ENCODE measurements at places on chromosomes 12 and 14.

DNA sequence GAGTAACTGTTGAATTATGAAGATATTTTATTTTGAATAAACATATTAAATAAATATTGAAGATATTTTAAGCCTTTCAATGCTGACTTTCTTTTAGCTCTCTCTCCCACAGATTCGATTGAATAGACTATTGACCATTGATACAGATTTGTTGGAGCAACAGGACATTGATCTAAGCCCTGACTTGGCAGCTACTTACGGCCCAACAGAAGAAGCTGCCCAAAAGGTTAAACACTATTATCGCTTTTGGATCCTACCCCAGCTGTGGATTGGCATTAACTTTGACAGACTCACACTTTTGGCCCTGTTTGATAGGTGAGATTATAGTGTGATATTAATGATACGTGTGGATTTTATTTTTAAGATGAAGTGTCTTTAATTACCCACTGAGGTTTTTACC is 105.6 kb downstream of the PCNX1 start:
- no peak for DNase-seq

- DNase-seq, result no peak
Measured at GRCh38 chr14:68665792-68666204, 127.1 kb downstream of the ZFP36L1 start.

DNA sequence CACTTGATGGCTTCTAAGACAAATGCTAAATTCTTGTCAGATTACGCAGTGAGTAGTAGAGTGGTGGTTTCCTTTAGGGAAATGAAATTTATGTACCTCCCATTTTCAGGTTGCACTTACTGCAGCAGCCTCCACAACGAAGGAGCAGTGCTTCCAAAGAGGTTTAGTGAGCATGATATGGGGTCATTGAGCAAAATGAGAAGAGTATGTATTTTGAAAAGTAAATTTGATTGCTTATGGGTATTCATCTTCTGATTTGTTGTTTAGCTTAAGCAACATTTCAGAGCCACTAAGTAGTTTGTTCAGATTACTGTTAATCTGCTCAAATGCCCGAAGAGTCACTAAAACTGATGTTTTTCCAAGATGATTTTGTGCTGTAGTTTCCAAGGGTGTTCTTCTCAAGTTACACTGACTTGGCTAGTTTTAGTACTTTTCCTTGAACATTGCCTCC is 493.6 kb downstream of the PCNX1 start:
- no peak for DNase-seq

- DNase-seq, result peak; percentile 59
Measured at GRCh38 chr12:64633940-64634337, 23.6 kb downstream of the RASSF3 start.

- no peak for DNase-seq
Measured at GRCh38 chr12:23895792-23896218, 53.7 kb downstream of the SOX5 start.

DNA sequence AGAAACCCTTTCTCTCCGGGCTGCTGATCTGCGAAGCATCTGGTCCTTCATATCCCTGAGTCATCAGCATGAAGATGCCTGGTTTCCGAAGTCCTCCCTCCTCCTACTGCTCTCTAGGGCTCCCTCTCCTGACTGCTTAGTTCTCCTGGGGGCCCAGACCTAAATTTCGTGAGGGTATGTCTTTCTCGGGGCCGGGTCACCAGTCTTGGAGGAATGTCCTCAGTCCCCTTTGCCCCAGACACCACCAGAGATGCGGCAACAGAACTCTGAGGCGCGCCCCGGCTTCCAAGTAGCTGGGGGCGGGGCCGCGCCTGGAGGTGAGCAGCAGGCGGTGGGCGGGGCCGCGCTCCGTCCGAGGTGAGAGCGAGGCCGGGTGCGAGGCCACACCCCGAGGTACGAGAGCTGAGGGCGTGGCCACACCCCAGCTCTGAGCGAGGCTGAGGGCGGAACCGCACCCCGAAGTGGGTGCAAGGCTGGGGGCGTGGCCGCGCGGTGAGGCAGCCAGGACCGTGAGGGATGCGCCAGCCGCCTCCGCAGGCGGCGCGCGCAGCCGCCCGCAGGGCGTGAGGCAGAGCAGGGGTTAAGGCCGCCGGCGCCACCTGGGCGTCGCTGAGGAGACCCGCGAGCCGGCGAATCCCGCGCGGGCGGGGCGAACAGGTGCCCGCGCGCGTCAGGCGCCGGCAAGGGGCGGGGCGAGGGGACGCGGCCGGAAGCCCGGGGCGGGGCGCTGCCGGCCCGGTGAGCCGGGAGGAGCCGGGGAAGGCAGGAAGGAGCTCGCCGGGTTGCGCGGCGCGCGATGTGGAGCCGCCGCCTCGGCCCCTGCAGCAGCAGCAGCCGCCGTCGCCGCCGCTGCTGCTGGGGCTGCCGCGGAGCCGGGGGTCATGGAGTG is at the start of gene BICDL1:
Gene BICDL1, plus strand, starts transcription at position 765 of the 889 bp plus-strand sequence. CDS start 633 bp downstream, outside the sequence.
- peak; percentile 27 for DNase-seq

GRCh38 chr14:26330982-26331381 is 266.9 kb downstream of the NOVA1 start:
- DNase-seq, result no peak

- no peak for DNase-seq
Measured at GRCh38 chr14:49882826-49883694, 9.8 kb upstream of the ARF6 start.

DNA sequence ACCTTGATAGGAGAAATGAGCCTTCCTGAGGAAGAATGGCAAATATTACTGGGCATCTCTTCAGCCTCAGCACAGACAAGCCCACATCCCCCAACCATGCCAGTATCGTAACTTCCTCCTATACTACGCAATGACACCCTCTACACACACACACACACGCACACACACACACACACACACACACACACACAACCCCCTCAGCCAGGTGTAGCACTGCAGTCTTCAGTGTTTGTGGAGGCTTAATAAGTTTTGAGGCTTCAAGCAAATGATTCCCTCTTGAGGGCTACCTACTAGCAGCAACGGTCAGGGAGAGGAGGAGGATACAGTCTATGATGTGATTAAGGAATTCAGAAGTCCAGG is 1.6 kb downstream of the DGKA start:
- no peak for DNase-seq

- no peak for DNase-seq
Measured at GRCh38 chr12:124558313-124558712, 9.1 kb downstream of the NCOR2 start.

- DNase-seq, result peak; percentile 32
Measured at GRCh38 chr12:5456906-5457305, 25.0 kb downstream of the NTF3 start.

DNA sequence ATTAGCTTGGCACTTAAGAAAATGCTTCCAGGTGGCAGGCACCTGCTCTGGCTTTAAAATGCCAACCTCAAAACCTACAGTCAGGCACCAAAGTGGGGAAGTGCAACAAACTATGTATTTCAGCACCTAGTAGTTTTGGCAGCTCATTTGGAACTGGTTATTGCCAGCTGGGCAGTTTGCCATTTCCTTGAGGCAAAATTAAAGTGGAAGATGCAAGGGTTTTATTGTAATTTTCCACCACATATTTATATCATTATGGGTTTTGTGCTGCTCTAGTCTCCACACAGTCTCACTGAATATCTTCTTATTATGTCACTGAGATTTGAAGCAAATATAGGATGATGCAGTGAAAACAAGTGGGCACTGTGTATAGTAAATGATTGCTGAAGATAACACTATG is 117.0 kb downstream of the PRKD1 start:
- no peak for DNase-seq

DNA sequence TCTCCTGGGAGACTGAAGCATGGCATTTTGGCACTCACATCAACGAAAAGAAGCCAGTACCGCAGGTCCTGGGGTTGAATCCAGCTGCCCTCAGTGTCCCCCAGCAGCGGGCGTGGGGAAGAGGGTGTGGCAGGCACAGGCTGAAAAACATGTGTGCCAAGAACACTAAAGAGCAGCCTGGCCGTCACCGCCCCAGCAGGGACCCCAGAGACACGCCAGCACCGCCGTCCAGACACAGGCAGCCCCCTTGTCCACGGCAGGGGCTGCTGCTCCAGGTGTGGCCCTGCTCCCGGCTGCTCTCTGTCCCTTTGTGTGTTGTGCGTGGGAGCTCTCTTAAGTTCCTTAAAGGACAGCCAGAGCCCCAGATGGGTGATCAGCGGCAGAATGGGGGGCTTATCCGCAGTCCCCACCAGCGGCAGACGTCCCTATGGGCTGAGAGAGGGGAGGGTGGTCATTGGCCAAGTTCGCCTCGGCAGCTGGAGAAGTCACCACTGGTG is 556 bp downstream of the PHETA1 start:
- DNase-seq, result peak; percentile 67

GRCh38 chr14:65661865-65662264 is 249.3 kb downstream of the FUT8 start:
- DNase-seq, result no peak

GRCh38 chr14:104818714-104819161 is 17.8 kb downstream of the ZBTB42 start:
- peak; percentile 15 for DNase-seq

DNA sequence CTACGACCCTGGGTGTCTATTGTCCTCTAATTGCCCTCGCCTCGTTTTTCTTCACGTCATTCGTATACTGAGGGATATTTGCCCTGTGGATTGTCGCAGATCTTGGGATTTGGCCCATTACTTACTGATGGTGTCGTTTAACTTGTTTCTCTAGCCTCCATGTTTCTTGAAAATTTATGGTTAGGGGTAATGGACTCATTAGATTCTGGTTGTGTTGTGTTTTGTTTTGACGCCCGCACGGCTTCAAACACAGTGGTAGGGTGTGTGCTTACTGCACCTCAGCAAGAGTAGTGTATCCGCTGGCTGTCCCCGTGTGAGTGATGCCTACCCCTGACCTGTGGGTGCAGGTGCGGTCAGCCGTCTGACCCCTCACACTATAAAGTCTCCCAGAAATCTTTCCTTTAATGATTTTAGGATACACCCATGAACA is 874 bp upstream of the RNU6-8 start:
- DNase-seq, result no peak

DNA sequence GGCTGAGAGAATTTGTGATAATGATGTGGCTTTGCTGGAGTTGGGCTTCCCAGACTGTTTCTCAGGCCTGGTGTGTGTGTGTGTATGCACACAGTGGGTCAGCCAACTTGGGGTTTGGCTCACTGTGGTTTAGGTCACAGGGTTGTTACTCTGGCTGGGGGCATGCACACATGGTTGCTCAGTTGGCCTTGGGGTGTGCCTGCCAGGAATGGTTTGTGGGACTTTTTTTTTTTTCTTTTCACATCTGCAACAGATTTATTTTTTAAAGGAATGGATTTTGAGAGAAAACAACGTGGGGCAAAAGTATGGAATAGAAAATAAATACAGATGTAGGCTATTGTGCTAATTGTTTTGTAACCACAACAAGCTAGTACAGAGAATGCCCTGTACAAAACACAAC is 25.0 kb upstream of the GTF2A1 start:
- DNase-seq, result no peak

- no peak for DNase-seq
Measured at GRCh38 chr12:4909734-4910501, at the start of gene KCNA1. TSS of gene KCNA1 (plus strand) at chr12:4909905. CDS start at chr12:4911379, 1,474 bp downstream.

GRCh38 chr12:108856428-108857157 is 790 bp downstream of the SSH1 start:
- DNase-seq, result peak; percentile 77

GRCh38 chr12:45178771-45179170 is 37.1 kb upstream of the ANO6 start:
- no peak for DNase-seq

GRCh38 chr12:132523576-132524331 is 33.8 kb downstream of the FBRSL1 start:
- DNase-seq, result peak; percentile 58

GRCh38 chr12:120048263-120048662 is 59.2 kb downstream of the BICDL1 start:
- DNase-seq, result no peak

GRCh38 chr14:53943751-53944083 is 12.9 kb downstream of the BMP4 start:
- DNase-seq, result no peak

DNA sequence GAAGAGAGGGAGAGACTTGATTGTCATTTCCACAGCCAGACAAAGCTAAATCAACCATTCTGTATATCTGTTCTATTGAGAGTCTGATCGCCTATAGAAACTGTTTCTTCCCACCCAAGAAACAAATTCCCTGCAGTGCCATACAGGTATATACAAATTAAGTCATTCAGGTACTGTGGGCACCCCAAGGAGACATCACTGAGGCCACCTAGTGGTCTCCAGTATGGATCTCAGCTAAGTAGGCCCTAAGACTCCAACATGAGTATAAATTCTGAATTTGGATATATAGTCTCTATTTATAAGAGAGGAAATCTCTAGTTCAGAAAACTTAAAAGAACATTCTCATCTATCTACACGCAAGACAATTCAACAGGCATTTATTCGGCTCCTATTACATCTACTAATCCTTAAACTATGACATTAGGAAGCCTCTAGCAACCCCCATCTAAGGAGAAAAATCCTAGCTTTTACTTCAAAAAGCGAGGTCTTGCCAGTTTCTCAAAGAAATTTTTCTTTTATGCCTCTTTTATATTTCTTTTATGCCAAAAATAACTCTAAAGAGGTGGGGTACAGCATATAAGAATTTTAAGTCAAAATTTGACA is 62.6 kb downstream of the DCAF5 start:
- DNase-seq, result no peak

- no peak for DNase-seq
Measured at GRCh38 chr14:21102521-21103410, 1.9 kb downstream of the TMEM253 start.

DNA sequence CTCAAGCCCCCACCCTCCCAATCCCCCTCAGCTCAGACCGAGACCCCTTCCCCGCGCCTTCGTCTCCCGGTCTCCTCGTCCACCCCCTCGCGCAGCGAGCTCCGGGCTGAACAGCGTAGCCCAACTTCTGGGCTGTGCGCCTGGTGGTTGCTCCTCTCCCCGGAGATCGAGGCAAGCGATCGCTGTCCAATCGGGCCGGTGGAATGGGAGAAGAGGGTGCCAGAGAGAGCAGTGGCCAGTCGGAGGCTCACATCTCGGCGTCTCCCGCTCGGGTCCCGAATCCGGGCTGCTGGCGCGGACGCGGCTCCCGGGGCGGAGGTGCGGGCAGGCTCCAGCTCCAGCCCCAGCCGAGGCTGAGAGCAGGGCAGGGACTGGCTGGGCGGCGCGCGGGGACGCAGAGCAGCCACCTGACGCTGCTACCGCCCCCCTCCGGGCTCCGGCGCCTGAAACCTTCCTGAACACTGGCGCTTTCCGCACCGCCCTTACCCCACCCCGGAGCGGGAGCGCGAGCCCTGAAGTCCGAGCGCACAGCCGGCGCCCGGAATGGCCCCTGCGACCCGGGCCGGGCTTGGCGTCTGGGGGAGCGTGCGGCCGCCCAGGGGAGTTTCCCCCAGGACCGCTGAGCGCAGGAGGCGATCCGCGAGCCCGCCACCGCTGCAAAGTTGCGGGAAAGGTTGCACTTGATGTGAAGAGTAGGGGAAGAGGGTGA is 508 bp upstream of the KCNH5 start:
- no peak for DNase-seq

DNA sequence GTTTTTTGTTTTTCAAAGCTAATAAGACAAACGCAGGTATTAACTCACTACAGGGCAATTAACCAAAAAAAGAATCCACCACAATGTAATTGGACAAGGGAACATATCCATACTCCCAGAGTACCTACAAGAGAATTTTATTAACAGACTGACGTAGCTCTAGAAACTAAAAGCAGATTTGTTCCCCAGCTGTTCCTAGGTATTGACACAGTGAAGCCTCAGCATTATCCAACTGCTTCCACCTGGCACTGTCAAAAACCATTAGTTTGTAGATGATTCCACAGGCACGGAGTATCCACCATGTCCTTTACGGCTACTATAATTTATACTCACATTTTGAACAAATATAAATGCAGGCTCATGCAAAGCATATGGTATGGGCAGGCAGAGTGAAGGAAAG is 22.3 kb downstream of the PPM1H start:
- DNase-seq, result no peak
